ENCODE measurements at places on chromosomes 4 and X.

- DNase-seq: peak; percentile 63
Measured at GRCh38 chrX:72131317-72132294, at the start of gene RTL5. Gene RTL5 (minus strand): TSS chrX:72131915.

GRCh38 chr4:6688879-6689505 is 4.7 kb upstream of the S100P start:
- DNase-seq: peak; percentile 83

GRCh38 chrX:63686878-63687714 is 97.9 kb downstream of the ARHGEF9 start:
- peak; percentile 4 for DNase-seq

GRCh38 chr4:181507938-181508337 is 735.3 kb upstream of the TENM3 start:
- DNase-seq: no peak

DNA sequence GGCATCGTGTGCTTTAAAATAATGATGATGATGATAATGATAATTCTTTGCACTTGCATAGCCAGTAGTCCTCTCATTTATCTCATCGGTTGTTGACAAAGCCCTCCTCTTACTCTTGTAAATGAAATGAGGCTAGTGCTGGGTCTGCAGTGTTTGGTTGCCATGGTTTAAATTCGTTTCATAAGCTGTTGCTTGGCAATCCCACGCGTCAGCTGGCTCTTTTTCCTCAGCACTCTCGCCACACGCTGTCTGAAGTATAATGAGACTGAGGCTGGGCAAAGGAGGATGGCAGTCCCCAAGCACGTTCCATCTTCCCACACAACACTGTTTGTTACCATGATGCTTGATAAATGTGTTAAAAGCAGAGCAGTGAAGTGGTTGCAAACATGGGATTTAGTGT is 15.5 kb downstream of the PAGE4 start:
- DNase-seq: no peak

GRCh38 chrX:41384051-41384705 is 50.2 kb downstream of the DDX3X start:
- DNase-seq: no peak

- DNase-seq: no peak
Measured at GRCh38 chrX:1213971-1214370, 1.5 kb upstream of the CRLF2 start.

GRCh38 chrX:46531442-46531841 is 13.8 kb downstream of the ZNF674 start:
- no peak for DNase-seq

- no peak for DNase-seq
Measured at GRCh38 chr4:30396772-30397475, 323.2 kb upstream of the PCDH7 start.

GRCh38 chr4:173211838-173212237 is 43.2 kb downstream of the GALNT7 start:
- no peak for DNase-seq

- DNase-seq: no peak
Measured at GRCh38 chr4:101761405-101761804, 29.1 kb upstream of the BANK1 start.

DNA sequence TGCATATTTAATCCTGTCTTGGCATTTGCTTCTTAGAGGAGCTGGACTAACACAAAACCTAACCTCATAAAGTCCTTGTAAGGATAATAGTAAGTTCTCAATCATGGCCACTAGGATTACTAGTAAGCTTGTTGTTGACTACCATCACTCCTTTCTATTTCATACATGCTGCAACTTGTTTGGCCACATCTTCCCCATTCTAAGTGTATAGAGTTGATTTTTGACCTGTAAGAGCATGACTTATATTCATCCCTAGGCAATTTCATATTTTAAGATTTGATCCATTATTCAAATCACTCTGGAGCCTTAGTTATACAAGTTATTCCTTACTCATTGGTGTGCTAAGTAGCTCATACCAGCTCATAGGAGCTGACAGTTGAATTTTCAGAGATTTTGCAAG is 109.4 kb downstream of the EFHC2 start:
- DNase-seq: no peak

GRCh38 chr4:80173401-80173800 is 23.9 kb upstream of the PRDM8 start:
- DNase-seq: peak; percentile 21

DNA sequence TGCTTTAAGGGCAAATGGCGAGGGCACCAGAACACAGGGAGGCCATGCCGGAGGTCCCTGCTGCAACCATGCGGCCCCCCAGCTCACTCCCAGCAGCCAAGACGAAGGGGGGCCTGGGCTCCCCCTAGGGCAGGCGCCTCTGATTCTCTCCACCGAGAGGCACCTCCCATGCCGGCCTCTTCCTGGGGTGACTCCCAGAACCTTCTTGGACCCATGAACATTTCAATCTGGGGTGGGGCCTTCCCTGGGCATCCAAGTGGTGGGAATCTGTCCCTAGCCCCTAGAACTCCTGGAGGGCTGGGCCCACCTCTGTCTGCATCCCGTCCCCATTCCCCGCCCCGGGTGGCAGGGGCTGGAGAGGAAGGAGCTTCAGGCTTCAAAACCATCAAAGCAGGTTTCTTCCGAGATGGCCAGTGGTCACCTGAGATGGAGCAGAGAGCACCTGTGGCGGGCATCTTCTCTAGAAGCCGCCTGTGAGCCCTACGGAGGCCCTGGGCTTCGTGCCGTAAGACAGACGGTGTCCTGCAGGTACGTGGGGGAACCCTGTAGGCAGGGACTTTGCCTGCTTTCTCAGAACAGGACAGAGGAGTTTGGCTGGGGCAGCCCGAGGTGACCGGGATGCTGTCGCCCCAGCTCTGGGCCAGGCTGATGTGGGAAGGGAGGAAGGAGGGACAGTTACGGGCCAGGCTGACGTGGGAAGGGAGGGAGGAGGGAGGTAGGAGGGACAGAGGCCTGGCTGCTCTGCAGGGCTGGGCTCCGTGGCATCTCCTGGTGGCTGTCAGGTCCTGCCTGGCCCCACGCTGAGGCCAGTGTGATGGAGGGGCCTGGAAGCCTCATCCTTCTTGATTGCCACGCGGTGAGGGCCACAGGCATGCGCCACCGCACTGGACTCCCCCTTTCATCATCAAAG is 6.8 kb upstream of the SLC25A6 start:
- DNase-seq: no peak

DNA sequence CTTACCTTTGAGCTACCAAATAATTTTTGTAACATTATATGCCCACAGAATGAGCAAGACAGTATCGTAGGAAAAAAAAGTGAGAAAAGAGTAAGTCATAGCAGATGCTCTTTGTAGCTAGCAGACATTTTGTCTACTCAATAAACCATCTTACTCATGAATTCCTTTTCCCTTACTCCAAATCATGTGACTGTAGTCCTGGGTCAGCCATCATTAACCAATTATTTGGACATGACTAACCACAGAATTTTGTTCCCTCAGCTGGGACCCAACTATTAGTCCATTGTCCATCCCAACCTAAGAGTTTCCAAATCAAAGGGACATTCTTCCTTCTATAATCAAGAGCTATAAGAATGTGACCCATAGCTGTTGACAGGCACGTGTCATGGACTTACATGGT is 11.4 kb downstream of the UBE2D3 start:
- DNase-seq: no peak

GRCh38 chr4:173345648-173346047 is 11.5 kb upstream of the HMGB2 start:
- DNase-seq: no peak

- DNase-seq: no peak
Measured at GRCh38 chr4:67573193-67573592, 14.7 kb downstream of the STAP1 start.

GRCh38 chr4:18421519-18421918 is 400.0 kb upstream of the LCORL start:
- DNase-seq: no peak

DNA sequence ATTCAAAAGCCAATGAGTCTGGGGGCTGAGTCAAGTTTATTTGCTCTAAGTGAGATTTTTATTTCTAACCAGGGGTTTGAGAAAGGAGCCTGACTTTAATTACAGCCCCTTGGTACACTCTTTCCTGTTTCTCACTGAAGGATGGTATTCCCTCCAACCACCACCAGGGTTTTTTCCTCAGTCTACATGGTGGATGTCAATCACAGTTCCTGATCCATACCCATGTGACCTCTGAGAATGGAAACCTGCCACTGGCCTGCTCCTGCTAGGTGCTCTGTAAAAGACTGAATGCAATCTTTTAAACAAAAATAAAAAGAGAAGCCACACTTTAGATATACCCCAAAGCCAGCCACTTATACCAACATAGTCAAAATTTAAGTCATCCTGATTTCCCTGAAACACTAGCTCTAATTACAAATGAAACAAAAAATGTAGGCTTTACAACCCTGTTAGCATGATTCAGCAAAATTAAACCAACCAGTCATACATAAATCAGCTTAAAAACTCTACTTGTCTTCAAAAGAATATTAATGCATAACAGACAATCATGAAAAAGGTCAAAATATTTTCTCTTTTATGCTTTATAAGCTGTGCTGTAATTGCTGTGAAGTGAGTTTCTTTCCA is 112.1 kb upstream of the NWD2 start:
- no peak for DNase-seq

GRCh38 chr4:182765987-182766856 is 151.0 kb downstream of the DCTD start:
- no peak for DNase-seq

DNA sequence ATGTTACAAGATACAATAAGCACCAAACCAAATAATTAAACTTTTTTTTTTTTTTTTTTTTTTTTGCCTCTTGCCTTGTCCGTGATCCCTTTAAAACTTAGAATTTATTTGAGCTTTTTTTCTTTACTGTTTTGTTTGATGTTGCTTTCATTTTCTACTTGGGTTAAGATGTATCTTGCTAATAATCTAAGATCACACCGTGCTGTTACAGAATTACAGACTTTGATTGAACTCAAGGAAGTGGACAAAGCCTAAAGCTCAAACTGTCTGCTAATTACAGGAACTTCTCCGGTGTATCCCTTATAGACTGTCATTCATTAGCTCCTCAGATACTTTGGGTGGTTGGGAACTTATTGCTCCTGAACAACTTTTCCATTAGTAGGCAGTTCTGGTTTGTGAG is 26.5 kb downstream of the STIM2 start:
- no peak for DNase-seq

DNA sequence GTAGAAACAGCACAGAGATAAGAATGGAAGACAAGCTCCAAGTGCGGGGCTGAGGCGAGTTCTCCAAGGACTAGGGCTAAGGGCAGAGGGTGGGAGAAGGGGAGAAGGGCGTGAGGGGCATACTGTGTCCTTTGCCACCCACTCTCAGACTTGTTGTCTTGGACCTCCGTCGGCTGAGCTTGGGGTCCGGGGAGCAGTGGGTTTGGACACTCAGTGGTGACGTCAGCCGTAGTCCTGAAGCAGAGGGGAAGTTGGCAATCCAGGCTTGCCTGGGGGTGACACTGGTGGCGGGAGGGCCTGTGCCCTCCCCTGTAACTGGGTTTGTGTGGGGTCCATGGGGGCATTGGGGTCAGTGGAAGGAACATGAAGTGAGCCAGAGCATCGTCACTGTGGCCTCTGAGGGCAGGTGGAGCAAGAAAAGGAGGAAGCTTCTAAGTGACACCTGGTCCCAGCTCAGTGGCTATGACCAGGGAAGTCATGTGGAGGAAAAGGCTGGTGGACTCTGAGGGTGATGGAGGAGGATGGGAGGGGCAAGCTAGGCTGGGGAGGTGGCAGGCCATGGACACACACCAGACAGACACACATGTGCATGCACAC is 17.6 kb downstream of the CD99 start:
- DNase-seq: no peak

DNA sequence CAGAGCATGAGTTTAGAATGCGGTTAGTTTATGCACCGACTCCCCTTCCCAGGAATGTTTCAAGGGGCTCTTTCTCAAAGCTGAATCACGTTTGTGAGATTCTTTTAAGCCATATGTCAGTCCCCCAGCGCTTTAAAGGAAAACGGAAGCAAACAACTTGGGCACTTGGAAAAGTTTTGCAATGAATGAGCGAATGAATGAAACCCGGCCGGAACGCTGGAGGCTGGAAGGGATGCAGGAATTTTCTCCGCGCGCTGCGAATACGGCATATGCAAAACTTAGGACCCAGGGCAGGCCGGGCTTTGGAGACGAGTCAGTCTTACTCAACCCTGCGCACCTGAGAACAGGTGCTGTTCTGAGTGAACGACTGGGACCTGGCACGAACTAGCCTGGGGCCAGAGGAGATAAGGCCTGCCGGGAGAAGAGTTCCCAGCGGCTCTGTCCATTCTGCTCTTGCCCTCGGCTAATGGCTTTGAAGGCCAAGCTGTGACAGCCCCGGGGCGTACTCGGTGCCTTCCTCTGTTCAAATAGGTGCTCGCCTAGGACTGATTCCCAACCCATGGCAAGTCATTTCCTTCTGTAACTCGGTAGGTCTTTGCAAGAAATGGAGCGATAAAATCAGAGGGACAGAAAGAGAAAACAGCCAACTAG is 743 bp upstream of the NRK start:
- DNase-seq: no peak

DNA sequence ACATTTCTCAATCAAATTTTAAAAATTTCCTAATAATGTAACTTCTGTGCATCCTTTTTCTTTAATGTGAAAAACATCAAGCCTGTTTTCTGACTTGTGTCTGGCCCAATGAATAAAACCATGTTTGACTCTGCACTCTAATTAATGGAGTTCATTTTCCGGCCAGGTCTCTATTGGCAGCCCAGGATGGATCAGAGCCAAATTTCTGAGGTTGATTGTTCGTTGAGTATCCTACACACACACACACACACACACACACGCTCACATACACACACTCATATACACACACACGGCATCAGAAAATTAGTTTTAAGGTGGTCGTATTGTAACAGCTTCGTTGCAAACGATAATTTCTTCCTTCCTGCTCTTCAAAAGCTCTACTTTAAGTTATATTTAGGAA is 28.9 kb upstream of the TLL1 start:
- DNase-seq: no peak

DNA sequence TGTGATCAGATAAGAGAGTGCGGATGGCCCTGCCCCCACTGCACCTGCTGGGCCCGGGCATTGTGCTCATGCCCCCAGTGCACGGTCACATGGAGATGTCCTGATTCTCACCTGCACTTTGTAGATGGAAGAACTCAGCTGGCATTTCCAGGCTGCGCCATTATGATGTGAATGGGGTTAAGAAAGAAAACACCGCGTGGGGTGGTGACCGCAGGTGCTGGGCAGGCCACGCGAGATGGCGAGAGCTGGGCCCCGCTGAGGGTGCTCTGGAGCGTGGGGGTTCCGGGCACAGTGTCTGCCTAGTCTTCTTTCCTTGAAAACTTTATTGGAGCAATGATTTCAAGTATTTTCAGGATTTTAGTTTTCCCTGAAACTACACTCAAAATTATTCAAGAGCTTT is 17.8 kb upstream of the HGFAC start:
- no peak for DNase-seq

DNA sequence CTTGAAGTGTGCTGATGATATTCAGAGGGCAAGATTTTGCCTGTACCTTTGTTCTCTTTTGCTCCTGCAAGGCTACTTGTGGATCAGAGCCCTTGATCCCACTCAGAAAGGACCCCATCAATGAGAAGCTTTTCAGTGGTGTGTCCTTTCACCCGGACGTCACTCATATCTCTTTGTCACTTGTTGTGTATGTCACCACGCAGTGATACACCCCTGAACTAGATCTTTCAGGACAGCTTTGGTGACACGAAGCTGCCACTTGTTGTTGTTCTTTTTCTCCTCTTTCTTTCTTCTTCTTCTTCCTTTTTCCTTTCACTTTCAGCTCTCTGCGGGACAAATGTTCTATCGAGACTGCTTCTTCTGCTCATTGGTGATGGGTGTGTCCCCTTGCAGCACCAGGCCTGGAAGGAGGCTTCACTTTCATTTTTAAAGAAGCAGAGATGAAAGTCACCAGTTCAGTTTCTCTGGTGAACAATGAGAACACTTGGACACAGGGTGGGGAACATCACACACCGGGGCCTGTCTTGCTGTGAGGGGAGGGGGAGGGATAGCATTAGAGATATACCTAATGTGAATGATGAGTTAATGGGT is 83.6 kb downstream of the NBDY start:
- DNase-seq: peak; percentile 29
